Sciatic nerve (tissue), 2 donors: ENCODE measurements at places on chromosomes 6 and 20. TPM values are rescaled to one million over a fixed set of nuclear protein-coding genes. Genes with fewer than 3 reads are reported as not detected.

DNA sequence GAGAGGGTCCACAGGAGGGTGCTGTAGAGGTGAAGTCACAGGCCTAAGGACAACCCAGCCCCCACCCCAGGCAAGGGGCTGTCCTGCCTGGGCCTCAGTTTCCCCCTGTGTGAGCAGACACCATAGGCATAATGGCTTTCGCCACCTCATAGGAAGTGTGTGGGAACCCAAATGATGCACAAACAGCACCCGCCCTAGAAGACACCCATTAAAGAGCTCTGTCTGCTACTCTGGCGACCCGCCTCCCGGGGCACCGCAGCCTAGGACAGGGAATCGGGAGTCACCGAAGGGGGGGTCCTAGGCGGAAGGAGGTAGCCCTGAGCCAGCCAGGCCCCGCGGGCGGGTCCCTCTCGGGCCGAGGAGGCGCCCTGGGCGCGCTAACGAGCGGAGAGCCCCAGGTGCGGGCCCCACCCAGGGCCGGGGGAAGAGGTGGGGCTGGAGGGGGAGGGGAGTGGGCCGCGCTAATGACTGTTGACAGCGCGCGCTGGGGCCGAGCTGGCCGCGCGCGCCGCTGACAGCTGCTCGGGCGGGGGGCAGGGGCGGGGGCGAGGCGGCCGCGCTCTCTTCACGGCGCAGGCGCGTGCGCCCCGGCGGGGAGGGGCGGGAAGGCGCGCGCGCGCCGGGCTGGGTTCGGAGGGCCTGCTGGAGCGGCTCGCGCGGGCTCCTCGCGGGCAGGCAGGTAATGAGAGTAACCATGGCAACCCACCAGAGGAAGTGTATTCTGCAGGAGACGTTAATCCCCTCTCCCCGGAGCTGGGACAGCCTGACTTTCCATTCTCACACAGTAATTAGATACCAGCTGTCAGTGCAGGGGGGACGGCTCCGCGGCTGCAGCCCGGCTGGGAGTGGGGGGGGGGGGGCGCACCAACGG is 48.9 kb downstream of the NOL4L start:
- DNase-seq = no peak

GRCh38 chr20:58044931-58045555 is 183.4 kb downstream of the ANKRD60 start:
- no peak for DNase-seq

- DNase-seq = no peak
These were observed 421.1 kb downstream of the BCKDHB start for GRCh38 chr6:80527552-80528052.

The WFDC5 gene
- total RNA-seq = not detected

- no peak for DNase-seq
These were observed 175.0 kb downstream of the GMPR start for GRCh38 chr6:16413399-16413798.

DNA sequence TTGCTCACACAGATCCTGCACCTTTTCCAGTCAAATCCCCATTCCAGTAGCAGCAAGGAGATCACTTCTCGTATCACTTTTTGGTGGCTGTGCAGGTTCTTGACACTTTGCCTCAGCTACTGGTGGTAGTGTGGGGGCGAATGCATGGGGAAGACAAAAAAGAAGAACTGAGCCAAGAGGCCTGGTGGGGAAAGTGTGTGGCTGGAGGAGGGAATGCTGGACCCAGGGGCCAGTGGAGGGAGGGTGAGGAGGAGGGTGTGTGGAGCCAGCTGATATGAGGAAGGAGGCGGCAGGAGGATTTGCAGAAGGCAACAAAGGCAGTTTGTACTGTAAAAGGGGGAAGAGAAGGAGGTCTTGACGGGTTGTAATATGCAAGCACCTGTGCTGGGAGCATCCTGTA is 15.7 kb upstream of the HLA-C start:
- DNase-seq = no peak

The GJA10 gene
- not detected for total RNA-seq

DNA sequence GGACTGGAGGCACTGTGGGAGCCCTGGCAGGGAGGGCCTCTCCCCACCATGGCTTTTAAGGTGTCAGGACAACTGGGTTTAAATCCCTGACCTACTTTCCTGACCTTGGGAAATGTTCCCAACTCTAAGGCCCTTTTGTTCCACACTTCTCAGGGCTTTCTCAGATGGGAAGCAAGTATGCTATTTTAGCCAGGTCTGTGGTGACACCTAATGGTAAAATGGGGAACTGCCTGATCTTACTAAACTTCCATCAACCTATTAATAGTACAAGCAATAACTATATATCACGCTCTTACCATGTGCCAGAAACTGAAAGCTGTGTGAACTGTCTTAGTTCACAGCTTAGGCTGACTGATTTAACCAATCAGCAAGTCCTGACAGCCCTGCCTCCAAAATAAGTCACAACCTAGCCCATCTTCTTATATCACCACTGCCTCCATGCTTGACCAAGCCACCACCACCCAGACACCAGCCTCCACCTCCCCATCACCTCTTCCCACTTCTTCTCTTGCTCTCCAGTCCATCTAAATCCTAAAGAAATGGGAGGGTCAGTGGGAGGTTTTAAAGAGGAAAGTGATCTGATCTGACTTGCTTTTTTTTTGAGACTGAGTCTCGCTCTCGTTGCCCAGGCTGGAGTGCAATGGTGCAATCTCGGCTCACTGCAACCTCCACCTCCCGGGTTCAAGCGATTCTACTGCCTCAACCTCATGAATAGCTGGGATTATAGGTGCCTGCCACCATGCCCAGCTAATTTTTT is 6.9 kb upstream of the BLCAP start:
- DNase-seq = peak; percentile 53

DNA sequence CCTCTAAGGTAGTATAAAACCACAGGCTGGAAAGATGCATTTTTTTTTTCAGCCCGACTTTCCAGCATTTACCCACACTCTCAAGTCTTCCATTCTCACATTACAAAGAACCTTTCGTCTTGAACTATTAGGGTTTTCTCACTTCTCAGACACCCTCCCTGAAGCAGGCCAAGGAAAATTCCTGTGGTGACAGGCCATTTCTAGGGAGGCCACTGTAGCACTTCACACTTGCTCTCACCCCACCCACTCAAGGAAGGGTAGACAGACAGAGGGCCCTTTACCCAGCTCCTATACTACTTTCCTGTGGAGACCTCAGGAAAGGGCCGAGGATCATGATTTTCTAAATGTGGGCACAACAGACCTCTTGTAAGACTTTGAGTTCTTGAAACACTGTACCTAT is 27.7 kb downstream of the KCNS1 start:
- DNase-seq = no peak

DNA sequence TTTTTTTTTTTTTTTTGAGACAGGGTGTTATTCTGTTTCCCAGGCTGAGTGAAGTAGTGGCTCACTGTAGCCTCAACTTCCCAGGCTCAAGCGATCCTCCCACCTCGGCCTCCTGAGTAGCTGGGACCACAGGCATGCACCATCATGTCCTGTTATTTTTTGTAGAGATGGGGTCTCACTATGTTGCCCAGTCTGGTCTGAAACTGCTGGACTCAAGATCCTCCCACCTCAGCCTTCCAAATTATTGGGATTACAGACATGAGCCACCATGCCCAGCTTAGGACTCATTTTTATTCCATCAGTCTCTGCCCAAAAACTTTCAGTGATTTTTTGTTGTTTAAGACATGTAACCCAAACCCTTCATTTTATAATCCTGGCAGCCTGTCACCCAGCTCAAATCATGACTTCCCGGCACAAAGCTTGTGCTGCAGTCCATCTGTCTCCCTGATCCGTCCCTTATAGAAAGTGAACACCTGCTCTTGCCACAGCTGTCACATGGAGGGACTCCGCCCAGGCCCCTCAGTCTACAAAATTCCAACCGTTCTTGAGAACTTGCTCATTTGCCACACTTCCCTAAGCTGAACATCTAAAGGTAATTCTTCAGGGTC is 183.9 kb upstream of the JARID2 start:
- no peak for DNase-seq

The PLCB1 gene
- 58.5 TPM for total RNA-seq

GRCh38 chr20:38883981-38884733 is 42.1 kb upstream of the FAM83D start:
- no peak for DNase-seq

DNA sequence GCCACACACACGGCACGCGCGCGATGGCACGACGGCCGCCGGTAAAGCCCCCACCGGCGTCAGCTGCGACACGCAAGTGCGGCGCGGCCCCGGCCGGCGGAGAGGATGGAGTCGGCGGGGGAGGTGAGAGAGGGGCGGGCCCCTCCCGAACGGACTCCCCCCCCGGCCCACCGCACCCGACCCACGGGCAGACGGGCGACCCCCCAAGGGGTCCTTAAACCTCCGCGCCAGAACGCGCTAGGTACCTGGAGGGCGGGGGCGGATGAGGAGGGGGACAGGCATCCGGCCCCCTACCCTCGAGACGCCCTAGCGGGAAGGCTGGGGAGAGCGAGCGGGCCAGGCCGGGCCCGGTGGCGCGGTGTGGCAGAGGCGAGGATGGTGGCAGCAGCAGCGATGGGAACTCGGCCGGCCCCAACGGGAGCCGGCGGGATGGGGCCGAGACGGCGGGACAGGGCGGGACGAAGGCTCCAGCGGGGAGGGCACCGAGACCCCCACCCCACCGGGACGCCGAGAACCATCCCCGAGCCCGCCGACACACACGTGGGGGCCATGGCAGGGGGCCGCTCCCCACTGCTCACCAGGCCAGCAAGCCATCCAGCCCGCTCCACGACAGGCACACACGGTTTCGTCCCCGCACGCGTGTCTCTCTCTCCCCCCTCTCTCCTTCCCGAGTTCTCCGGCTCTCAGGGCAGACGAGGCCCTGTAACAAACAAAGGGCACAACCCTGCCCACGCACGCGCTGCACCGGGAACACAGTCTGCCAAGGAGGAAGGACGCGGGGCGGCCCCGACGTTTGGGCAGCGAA is 1515.4 kb upstream of the DEFB115 start:
- DNase-seq = no peak

DNA sequence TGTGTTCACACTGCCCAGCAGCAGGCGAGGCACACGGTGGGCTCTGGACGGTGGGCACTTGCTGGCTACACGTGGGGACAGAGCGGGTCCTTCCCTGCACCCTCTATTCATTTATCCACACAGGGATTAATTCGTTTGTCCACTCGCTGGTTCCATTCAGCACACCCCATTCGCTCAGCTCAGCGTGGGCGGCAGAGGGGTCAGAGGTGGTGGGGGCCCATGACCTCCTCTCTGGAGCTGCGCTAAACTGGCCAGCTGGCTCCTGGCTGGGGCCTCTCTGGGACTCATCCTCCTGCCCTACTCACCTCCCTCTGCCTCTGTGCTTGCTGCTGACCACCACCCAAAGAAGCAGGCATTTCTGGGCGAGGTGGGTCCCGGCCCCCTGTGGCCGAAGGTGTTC is 21.4 kb upstream of the RBBP8NL start:
- DNase-seq = no peak

The ZBTB24 gene
- total RNA-seq = 9.9 TPM

- no peak for DNase-seq
These were observed 120.8 kb upstream of the LGSN start for GRCh38 chr6:63440594-63440993.

GRCh38 chr6:7912736-7913517 is 2.3 kb upstream of the TXNDC5 start:
- DNase-seq = no peak

GRCh38 chr6:89597372-89597771 is 41.2 kb downstream of the LYRM2 start:
- DNase-seq = no peak

DNA sequence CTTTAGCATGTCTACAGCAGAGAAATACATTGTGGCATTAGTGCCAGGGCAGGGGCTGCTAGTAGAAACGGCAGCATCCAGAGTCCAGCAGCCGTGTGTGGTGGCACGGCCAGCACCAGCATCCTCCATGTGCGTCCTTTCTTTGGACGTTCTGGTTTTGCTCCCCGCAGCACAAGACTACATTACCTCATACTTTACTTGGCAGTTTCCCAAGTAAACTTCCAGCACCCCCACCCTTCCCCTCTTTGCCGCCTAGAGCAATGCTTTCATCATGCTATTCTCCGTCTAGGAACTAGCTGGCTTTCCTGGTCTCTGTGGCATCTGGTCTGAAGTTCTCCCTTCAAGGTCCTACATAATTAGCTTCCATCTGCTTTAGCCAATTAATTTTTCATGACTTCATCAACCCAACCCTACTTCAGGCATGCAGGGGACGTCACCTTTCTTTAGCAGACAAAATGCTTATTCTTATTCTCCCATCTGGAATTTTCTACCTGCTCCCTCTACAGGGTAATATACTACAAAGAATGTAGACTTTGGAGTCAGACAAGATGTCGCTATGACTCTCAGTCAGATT is 67.6 kb downstream of the BLOC1S5 start:
- DNase-seq = no peak
